IMR-90 (cell line): ENCODE measurements at places on chromosomes 6 and 20. TPM values are rescaled to one million over a fixed set of nuclear protein-coding genes. Genes with fewer than 3 reads are reported as not detected.

Gene ULBP1
- total RNA-seq, result 0.18 and 0.56 TPM in 2 replicates

Gene CTAGE9
- not detected in 2 replicates for total RNA-seq

Gene LTB
- not detected in 2 replicates for total RNA-seq

Gene RAD21L1
- total RNA-seq, result under 0.01 TPM in 1 of 2 replicates, not detected in the other

Gene EYS
- under 0.01 TPM in 2 replicates for total RNA-seq

Gene CCN5
- not detected in 2 replicates for total RNA-seq

- no peaks in the 10 kb centered on the region for H3K36me3 ChIP-seq
- H3K27me3 ChIP-seq, result no peaks in the 10 kb centered on the region
- H3K27ac ChIP-seq, result no peak overlapping the region
- H3K4me1 ChIP-seq, result no peaks in the 10 kb centered on the region
- no peak for DNase-seq
- H3K4me3 ChIP-seq, result no peak overlapping the region
Measured at GRCh38 chr6:65262241-65262640, 444.8 kb downstream of the EYS start.

- DNase-seq, result no peak
- no peaks in the 10 kb centered on the region for H3K4me1 ChIP-seq
- no peak overlapping the region for H3K4me3 ChIP-seq
- H3K27me3 ChIP-seq, result no peaks in the 10 kb centered on the region
- peaks cover 9% of the 10 kb centered on the region for H3K36me3 ChIP-seq
Measured at GRCh38 chr6:13796781-13797180, 17.6 kb downstream of the MCUR1 start.

GRCh38 chr6:32763421-32763820 is at the start of gene HLA-DQB2:
HLA-DQB2 (minus strand) TSS chr6:32763532; CDS start chr6:32763470, 62 bp downstream.
- H3K4me3 ChIP-seq, result no peak within 1 kb of the TSS
- no peaks in the 10 kb centered on the region for H3K36me3 ChIP-seq
- H3K4me1 ChIP-seq, result no peaks in the 10 kb centered on the region
- no peak within 1 kb of the TSS for H3K27ac ChIP-seq

- no peaks in the 10 kb centered on the region for H3K36me3 ChIP-seq
- DNase-seq, result no peak
- H3K27ac ChIP-seq, result no peak overlapping the region
- peaks cover 38% of the 10 kb centered on the region for H3K4me1 ChIP-seq
- no peaks in the 10 kb centered on the region for H3K27me3 ChIP-seq
- H3K4me3 ChIP-seq, result no peak overlapping the region
Measured at GRCh38 chr20:2817891-2818595, 1.9 kb downstream of the TMEM239 start.

- no peaks in the 10 kb centered on the region for H3K27me3 ChIP-seq
- no peaks in the 10 kb centered on the region for H3K36me3 ChIP-seq
- no peaks in the 10 kb centered on the region; the same call in 1 of the 2 replicates for H3K4me1 ChIP-seq
- H3K27ac ChIP-seq, result no peak overlapping the region
Measured at GRCh38 chr6:88785478-88785877, 177.9 kb downstream of the RNGTT start.

DNA sequence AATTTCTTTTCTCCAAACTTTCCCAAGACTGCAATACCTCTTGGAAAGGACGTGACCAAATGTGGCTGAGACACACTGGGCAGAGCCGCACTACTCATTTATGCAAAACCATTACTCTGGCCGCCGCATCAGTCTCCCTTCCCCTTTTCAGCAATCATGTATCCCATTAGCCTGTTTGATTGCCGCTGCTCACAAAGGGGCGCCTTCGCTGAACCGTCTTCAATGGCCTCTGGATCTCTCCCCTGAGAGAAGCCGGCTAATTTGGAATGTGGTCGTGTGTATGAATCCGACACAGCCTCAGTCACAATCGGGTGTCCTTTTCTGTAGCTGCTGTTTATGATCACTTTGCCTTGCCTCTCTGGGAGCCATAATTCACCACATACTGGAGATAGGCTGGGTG is 361.1 kb downstream of the ZFAND3 start:
- H3K27ac ChIP-seq, result no peak overlapping the region
- no peaks in the 10 kb centered on the region for H3K4me1 ChIP-seq
- H3K36me3 ChIP-seq, result peaks cover 2% of the 10 kb centered on the region; the same call in 1 of the 2 replicates
- H3K4me3 ChIP-seq, result no peak overlapping the region
- no peak for DNase-seq
- no peaks in the 10 kb centered on the region for H3K27me3 ChIP-seq

- no peaks in the 10 kb centered on the region for H3K36me3 ChIP-seq
- peaks cover 13% of the 10 kb centered on the region for H3K4me1 ChIP-seq
- DNase-seq, result no peak
- no peaks in the 10 kb centered on the region for H3K27me3 ChIP-seq
Measured at GRCh38 chr20:58568483-58569240, 53.5 kb upstream of the APCDD1L start.

DNA sequence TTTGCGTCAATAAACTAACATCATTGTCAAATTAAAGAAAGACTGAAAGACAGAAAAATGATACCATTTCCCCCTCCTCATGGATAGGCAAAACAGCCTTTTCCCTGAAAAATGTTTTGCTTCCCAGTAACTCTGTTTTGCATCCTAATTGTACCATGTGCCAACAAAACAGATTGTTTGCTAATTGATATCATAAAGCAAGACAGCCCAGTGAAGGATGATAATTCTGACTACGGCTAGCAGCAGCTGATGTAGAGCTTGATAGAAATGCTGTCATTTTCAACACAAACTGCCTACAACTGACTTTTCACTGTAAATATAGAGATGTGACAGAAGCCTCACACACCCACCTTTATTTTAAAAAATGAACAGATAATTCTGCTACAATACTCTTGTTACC is 1061.6 kb downstream of the HACE1 start:
- DNase-seq, result no peak
- no peaks in the 10 kb centered on the region for H3K36me3 ChIP-seq
- H3K27me3 ChIP-seq, result no peaks in the 10 kb centered on the region
- no peaks in the 10 kb centered on the region for H3K4me1 ChIP-seq
- H3K4me3 ChIP-seq, result no peak overlapping the region

- DNase-seq, result peak; percentile 37
- H3K36me3 ChIP-seq, result no peaks in the 10 kb centered on the region
- no peaks in the 10 kb centered on the region for H3K4me1 ChIP-seq
- peaks cover 5% of the 10 kb centered on the region; the same call in 1 of the 2 replicates for H3K27me3 ChIP-seq
- H3K27ac ChIP-seq, result no peak overlapping the region
Measured at GRCh38 chr20:56974499-56975250, 291.8 kb downstream of the BMP7 start.
